NCI-H524 treated with DMSO at 0.1 percent for 48 hours (cell line): ENCODE measurements at places on chromosomes 5 and 9.

GRCh38 chr9:127521919-127522304, 70.6 kb downstream of the LRSAM1 start:
- no peak for DNase-seq

DNA sequence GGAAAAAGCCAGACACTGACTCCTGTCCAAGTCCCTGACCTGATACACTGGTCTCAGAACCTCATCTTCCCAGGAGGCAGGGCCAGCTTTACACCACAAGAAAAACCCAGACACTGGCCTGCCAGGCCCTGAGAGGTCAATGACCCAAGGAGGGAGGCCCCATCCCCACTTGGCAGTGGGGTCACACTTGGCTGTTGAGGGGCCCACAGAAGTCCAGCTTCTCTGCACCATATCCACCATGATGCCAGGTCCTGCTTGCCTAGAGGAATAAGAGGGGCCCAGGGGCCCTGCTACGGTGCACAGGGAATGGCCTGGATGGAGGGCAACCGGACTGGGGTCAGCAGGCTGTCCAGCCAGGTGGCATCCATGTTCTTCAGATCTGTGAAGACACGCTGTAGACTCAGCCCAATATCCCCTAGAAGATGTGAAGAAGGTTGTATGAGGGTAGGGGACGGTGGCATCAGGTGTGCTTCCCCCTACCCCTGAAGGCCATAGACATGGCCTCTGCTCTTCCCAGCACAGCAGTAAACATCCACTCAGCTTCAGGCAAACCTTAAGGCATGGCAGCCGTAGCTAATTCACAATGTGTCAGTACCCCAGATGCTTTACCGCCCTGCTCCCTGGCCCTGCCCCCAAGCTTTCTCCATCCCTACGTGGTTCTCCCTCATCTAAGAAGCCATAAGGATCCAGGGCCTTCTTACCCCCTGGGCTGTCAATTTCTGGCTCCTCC, 6.7 kb downstream of the IRF1 start:
- DNase-seq: no peak

DNA sequence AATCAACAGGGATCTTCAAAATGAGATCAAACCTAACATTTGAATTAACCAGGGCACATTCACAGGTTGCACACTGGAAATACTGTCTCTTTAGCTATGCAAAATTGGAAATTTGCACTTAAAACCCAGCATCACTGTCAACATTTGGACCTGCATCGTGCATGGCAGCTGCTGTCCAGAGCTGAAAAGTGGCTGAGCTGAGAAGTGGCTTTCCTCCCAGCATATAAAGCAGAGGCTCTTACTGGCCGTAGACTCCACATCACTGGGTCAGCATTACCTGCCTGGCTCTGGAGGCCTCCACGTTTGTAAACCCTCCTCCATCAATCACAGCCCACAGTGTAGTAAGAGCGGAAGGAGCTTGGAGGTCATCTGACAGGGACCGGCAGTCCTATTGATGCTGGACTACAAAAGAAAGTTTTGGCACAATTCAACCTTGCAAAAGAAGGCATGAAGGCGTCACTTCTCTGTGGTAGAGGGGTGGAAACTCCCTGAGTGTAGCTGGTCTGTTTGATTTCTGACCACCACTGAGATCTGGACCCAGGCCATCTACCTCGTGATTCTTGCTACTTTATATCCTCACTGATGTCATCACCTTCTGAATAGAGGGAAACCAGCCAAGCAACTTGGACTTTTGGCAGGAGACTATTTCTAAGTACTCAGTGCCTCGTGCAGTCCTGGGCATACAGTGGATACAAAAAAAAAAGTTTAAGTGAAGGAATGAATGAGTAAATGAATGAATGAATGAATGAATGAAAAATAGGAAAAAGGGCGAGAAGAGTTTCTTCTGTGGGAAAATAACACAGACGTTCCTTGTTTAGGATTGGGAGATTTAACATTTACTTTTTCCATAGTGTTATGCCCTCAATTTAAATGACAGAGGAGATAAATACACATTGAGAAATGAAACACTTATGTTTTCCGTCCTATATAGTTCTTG, 14.8 kb downstream of the RASEF start:
- DNase-seq: no peak

GRCh38 chr5:4882186-4882585, 257.9 kb upstream of the ADAMTS16 start:
- DNase-seq: no peak

- DNase-seq: no peak
Observed at GRCh38 chr9:69071059-69071458, 35.5 kb downstream of the FXN start.

DNA sequence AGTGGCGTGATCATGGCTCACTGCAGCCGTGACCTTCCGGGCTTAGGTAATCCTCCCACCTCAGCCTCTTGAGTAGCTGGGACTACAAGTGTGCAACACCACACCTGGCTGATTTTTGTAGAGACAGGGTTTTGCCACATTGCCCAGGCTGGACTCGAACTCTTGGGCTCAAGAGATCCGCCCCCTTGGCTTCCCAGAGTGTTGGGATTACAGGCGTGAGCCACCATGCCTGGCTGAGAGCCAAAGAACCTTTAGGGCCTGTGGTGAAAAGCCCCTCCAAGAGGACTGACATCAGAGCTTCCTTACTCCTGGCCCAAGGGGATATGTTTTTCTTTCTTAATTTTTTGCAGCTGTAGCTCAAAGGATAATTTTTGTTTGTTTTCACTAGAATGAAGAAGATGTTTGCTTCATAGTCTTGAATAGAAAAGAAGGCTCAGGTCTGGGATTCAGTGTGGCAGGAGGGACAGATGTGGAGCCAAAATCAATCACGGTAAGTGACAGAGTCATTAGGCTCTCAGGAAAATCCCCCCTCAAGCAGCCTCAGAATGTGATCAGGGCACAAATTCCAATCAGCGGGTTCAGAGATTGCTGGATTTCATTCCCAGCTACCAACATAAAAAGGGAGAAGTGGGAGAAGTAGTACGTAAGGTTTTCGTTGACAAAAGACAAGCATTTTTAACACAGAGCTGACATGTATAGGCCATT, 77.1 kb downstream of the GOLPH3 start:
- DNase-seq: peak; percentile 69

DNA sequence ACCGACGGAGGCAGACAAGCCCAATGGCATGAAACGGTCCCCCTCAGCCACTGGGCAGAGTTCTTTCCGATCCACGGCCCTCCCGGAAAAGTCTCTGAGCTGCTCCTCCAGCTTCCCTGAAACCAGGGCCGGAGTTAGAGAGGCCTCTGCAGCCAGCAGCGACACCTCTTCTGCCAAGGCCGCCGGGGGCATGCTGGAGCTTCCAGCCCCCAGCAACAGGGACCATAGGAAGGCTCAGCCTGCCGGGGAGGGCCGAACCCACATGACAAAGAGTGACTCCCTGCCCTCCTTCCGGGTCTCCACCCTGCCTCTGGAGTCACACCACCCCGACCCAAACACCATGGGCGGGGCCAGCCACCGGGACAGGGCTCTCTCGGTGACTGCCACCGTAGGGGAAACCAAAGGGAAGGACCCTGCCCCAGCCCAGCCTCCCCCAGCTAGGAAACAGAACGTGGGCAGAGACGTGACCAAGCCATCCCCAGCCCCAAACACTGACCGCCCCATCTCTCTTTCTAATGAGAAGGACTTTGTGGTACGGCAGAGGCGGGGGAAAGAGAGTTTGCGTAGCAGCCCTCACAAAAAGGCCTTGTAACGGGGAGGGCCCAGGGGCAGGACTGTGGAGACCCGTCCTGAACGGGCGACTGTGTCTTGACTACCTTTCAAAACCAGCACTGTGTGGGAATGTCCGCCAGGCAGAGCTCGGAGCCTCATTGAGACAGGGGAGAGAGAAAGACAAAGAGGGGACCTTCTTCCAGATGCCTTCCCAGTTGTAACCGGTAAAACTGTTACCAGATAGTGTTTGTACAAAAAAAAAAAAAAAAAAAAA, 29.9 kb downstream of the CD180 start:
- DNase-seq: no peak

- no peak for DNase-seq
Observed at GRCh38 chr5:1172007-1172581, 29.3 kb upstream of the SLC6A19 start.

DNA sequence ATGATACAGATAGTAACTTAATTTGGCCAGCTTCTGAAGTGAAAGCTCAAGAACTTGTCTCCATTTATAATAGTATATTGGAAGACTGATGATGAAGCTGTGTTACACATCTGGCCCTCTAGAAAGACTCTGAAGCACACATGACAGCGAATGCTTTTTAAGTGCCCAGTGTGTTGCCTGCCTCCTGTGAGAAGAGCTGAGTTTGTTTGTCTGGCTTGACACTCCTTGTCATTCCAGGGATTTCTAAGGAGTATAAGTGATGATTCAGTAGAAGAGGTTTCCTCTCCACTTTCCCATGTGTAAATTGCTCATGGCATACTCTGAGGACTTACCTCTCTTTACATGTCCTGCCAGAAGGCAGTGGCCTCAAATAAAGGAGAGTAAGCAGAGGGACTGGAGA, 30.4 kb upstream of the LRRTM2 start:
- no peak for DNase-seq
